Memory B cell (primary cell): ENCODE measurements at places on chromosomes 2 and 18.

- no peak overlapping the region for H3K4me3 ChIP-seq
- no peak for DNase-seq
- H3K4me1 ChIP-seq: no peaks in the 10 kb centered on the region
- peaks cover 12% of the 10 kb centered on the region for H3K27me3 ChIP-seq
- no peaks in the 10 kb centered on the region for H3K36me3 ChIP-seq
- no peak overlapping the region for H3K27ac ChIP-seq
These were observed 47.8 kb downstream of the EDAR start for GRCh38 chr2:108941161-108941665.

GRCh38 chr2:226234187-226234586, 565.4 kb downstream of the IRS1 start:
- peaks cover 5% of the 10 kb centered on the region for H3K27me3 ChIP-seq
- H3K4me3 ChIP-seq: no peak overlapping the region
- H3K4me1 ChIP-seq: no peaks in the 10 kb centered on the region

- DNase-seq: no peak
- no peaks in the 10 kb centered on the region for H3K4me1 ChIP-seq
- H3K4me3 ChIP-seq: no peak overlapping the region
- no peaks in the 10 kb centered on the region for H3K36me3 ChIP-seq
- peaks cover 10% of the 10 kb centered on the region for H3K27me3 ChIP-seq
These were observed 22.9 kb upstream of the CAVIN2 start for GRCh38 chr2:191869781-191870180.

GRCh38 chr2:205683502-205684367, 1.4 kb downstream of the NRP2 start:
- H3K27ac ChIP-seq: no peak overlapping the region
- no peak for DNase-seq
- H3K36me3 ChIP-seq: no peaks in the 10 kb centered on the region
- peaks cover 12% of the 10 kb centered on the region for H3K27me3 ChIP-seq

DNA sequence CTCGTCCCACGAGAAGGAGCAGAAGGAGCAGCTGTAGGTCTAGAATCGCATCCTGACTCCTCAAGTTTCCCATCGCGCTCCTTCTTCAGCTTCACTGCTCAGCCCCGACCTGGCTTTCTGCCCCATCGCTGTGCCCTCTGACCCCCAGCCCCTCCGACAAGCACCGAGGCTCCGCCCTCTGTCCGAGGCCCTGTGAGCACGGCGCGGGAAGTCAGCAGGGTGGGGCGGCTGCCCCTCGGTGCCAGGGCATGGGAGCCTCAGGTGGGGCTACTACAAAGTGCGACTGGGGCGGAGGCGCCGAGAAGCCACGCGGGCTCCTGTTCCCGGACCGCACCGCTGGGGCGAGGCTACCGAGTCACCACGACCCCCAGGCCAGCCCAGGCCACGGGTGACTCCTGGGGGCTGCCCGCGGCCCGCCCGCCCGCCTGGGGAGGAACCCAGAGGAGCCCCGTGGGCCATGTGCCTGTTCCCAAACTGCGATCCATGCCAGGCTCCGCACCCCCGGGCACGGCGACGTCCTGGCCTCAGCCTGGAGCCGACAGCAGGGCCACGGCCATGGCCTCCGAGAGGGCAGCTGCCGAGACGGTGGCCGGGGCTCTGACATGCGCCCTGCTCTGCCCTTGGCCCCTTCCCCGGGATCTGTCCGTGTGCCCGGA, 36.6 kb upstream of the ID2 start:
- H3K27me3 ChIP-seq: no peaks in the 10 kb centered on the region
- H3K4me3 ChIP-seq: no peak overlapping the region
- H3K27ac ChIP-seq: no peak overlapping the region
- DNase-seq: no peak

DNA sequence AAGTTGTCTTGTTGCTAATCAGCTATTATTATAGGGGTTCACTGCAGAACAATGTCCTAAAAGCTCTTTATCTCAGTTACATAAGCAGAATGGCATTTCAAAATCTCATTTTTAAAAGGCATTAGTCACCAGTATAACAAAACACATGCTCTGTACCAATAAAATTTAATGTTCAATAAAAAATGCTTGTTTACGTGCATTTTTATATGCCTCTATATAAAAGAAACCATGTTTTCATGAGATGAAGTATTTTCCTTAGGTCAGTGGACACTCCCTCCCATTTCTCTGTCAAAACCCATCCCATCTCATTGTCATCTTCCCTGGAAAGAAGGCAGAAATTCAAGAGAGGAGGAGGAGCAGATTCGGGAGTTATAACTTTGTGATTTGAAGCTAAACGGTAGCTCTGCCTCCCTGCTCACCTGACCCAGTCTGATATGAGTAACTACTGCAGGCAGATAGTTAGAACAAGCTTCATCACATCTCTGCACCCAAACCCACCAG, 231.9 kb upstream of the SIX2 start:
- peaks cover 3% of the 10 kb centered on the region for H3K4me1 ChIP-seq
- H3K36me3 ChIP-seq: no peaks in the 10 kb centered on the region
- no peak for DNase-seq
- H3K27ac ChIP-seq: no peak overlapping the region
- peaks cover 7% of the 10 kb centered on the region for H3K27me3 ChIP-seq

- H3K4me1 ChIP-seq: no peaks in the 10 kb centered on the region
- H3K27me3 ChIP-seq: peaks cover 15% of the 10 kb centered on the region
- no peak for DNase-seq
- no peak overlapping the region for H3K4me3 ChIP-seq
These were observed 10.7 kb downstream of the OSBPL6 start for GRCh38 chr2:178204977-178205376.

DNA sequence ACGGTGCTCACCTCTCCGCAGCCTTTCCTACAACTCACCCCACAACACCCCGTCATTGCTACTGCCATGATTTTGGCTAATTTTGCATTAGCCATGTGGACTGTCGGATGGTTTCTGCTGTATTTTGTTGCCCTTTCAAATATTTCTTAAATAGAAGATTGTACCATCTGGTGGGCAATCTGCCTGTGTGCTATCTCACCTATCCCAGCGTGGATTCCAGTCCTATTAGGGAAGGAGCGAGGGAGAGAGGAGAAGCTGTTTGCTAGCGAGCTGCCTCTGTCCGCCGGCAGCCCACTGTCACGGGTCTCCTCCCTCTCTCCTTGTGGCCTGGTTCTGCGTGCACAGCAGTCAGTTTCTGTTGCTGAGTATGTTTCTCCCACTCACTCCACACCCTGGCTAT, 336.2 kb downstream of the TXNL1 start:
- no peak overlapping the region for H3K27ac ChIP-seq
- H3K4me3 ChIP-seq: no peak overlapping the region
- H3K27me3 ChIP-seq: no peaks in the 10 kb centered on the region
- DNase-seq: no peak

- no peak overlapping the region for H3K27ac ChIP-seq
- H3K4me1 ChIP-seq: no peaks in the 10 kb centered on the region
- H3K27me3 ChIP-seq: peaks cover 21% of the 10 kb centered on the region
- H3K36me3 ChIP-seq: peaks cover 2% of the 10 kb centered on the region
- no peak for DNase-seq
- H3K4me3 ChIP-seq: no peak overlapping the region
These were observed 226.0 kb upstream of the TANK start for GRCh38 chr2:160934263-160934662.

GRCh38 chr2:136766073-136766404, 694 bp downstream of the THSD7B start:
- H3K36me3 ChIP-seq: no peaks in the 10 kb centered on the region
- H3K4me1 ChIP-seq: peaks cover 4% of the 10 kb centered on the region
- no peak overlapping the region for H3K27ac ChIP-seq
- DNase-seq: no peak
- peaks cover 23% of the 10 kb centered on the region for H3K27me3 ChIP-seq

DNA sequence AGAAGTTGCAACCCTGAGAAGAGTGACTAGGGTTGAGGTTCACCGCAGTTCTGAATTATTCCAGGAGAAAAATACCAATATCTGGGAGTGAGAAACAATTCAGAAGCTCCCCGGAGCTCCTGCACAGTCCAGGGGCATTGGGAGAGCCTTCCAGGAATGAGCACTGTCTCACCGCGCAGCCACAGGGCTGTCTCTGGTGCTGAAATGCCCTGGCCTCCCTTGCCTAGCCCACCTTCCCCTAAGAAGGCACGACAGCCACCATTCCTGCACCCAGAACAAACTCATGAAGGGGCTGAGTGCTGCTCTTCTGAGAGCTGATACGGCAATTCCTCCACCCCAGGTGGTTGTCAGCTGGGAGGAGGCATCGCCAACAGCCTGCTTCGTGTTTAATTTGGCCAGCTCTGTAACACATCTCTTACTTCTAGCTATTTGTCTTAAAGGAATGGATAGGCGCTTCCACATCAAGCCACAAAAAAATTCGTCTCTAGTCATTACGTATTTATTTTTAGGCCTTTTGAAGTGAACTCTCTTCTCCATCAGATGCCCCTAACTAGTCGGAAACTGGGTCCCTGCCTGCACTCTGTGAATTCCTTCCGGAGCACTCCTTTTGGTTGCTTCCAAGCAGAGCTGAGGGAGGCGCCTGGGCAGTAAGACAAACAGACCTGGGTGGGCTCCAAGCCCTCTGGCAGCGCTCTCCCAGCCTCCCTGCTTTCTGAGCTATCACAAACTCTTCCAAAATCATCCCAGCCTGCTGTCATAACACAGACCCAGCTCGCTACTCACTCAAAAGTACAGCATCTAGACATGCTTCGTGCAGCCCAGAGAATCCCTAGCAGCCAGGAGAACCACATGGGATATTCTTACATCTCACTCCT, 120.5 kb upstream of the CCDC68 start:
- peaks cover 3% of the 10 kb centered on the region for H3K4me1 ChIP-seq
- no peak overlapping the region for H3K4me3 ChIP-seq
- no peak for DNase-seq
- no peak overlapping the region for H3K27ac ChIP-seq

- H3K27ac ChIP-seq: no peak overlapping the region
- H3K27me3 ChIP-seq: no peaks in the 10 kb centered on the region
- H3K4me3 ChIP-seq: no peak overlapping the region
- H3K4me1 ChIP-seq: peaks cover 49% of the 10 kb centered on the region
These were observed 13.5 kb downstream of the SPOPL start for GRCh38 chr2:138515092-138515491.

DNA sequence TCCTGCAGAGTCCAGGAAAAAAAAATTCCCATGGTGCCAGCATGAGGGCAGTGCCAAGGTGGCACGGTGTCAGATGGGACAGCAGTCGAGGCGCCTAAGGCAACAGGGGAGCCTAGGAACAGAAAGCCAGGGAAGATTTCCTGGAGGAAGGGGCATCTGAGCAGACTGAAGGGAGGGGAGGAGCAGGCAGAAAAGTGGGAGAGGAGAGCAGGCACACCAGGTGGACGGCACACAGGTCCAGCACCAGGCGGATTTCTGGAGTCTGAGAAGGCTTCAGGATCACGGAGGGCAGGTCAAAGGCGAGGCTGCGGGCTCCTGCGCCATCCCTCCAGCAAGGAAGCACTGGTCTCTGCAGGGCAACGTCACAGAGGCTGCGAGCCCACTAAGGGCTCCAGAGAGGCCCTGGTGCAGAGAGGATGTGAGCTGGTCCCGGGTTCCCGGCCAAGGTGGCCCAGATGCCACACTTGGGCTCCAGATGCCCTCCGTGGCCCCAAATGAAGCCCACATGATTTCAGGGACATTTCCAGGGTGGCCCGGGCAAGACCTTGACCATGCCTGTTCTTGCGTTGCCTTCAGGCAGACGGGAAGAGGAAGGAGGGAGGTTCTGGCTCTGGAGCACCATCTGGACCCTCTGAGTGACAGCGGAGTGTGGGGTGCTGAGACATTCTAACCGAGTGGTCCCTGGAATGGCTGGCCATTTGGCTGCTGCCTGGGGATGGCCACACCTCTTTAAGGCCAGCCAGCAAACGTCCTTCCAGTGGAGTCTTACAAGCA, 4.1 kb downstream of the HS6ST1 start:
- H3K4me1 ChIP-seq: peaks cover 40% of the 10 kb centered on the region
- peaks cover 11% of the 10 kb centered on the region for H3K36me3 ChIP-seq
- H3K27ac ChIP-seq: no peak overlapping the region
- H3K4me3 ChIP-seq: no peak overlapping the region
- no peak for DNase-seq

GRCh38 chr2:40030456-40030975, 251.5 kb upstream of the THUMPD2 start:
- H3K4me3 ChIP-seq: no peak overlapping the region
- no peaks in the 10 kb centered on the region for H3K4me1 ChIP-seq
- H3K27ac ChIP-seq: no peak overlapping the region
- H3K36me3 ChIP-seq: no peaks in the 10 kb centered on the region
- no peaks in the 10 kb centered on the region for H3K27me3 ChIP-seq
- DNase-seq: no peak

GRCh38 chr18:34543356-34543755, 166.7 kb upstream of the DTNA start:
- H3K27ac ChIP-seq: no peak overlapping the region
- H3K4me1 ChIP-seq: no peaks in the 10 kb centered on the region
- H3K36me3 ChIP-seq: no peaks in the 10 kb centered on the region
- H3K27me3 ChIP-seq: no peaks in the 10 kb centered on the region
- no peak overlapping the region for H3K4me3 ChIP-seq
- DNase-seq: no peak

GRCh38 chr2:103809941-103810441, 1043.9 kb upstream of the POU3F3 start:
- H3K27me3 ChIP-seq: no peaks in the 10 kb centered on the region
- no peak overlapping the region for H3K4me3 ChIP-seq
- H3K27ac ChIP-seq: no peak overlapping the region
- no peaks in the 10 kb centered on the region for H3K36me3 ChIP-seq
- no peak for DNase-seq
- no peaks in the 10 kb centered on the region for H3K4me1 ChIP-seq

- peaks cover 6% of the 10 kb centered on the region for H3K27me3 ChIP-seq
- no peak for DNase-seq
- no peaks in the 10 kb centered on the region for H3K36me3 ChIP-seq
- no peak overlapping the region for H3K27ac ChIP-seq
- peaks cover 2% of the 10 kb centered on the region for H3K4me1 ChIP-seq
These were observed 20.8 kb upstream of the TNS1 start for GRCh38 chr2:218023636-218024035.

- H3K4me3 ChIP-seq: no peak overlapping the region
- DNase-seq: no peak
- no peaks in the 10 kb centered on the region for H3K4me1 ChIP-seq
These were observed 52.8 kb upstream of the CTAGE1 start for GRCh38 chr18:22470248-22471235.

GRCh38 chr2:239460780-239461179, 60.0 kb upstream of the HDAC4 start:
- no peak for DNase-seq
- peaks cover 11% of the 10 kb centered on the region for H3K27me3 ChIP-seq
- H3K4me1 ChIP-seq: no peaks in the 10 kb centered on the region
- H3K4me3 ChIP-seq: no peak overlapping the region
- no peaks in the 10 kb centered on the region for H3K36me3 ChIP-seq

DNA sequence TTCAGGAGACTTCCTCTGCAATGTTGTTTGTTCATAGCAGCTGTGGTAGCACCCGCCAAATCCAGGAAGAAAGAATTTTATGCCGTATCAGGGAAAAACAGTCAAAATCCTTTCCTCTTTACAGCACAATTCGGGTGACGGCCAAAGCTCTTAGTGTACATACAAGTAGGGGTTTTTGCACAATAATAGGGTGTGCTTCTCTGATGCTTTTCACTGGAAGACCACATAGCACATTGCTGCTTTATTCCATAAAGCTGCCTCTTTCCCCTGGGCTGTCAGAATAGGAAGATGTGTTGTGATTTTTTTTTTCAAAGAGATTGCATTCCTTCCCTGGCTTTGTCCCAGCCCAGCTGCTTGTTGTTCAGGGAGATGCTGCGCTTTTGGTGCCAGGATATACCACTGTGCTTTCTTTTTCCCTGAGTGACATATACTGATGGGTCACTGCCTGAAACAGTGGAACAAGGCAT, 27.2 kb upstream of the LANCL1 start:
- H3K4me3 ChIP-seq: no peak overlapping the region
- peaks cover 6% of the 10 kb centered on the region for H3K4me1 ChIP-seq
- H3K27me3 ChIP-seq: peaks cover 10% of the 10 kb centered on the region
- no peak for DNase-seq

- H3K4me1 ChIP-seq: peaks cover 33% of the 10 kb centered on the region
- H3K36me3 ChIP-seq: no peaks in the 10 kb centered on the region
- peak overlapping the region; percentile 80 for H3K27ac ChIP-seq
These were observed 25.6 kb upstream of the CXXC1 start for GRCh38 chr18:50313031-50313607.
